ENCODE measurements at places on chromosomes 5 and 9.

DNA sequence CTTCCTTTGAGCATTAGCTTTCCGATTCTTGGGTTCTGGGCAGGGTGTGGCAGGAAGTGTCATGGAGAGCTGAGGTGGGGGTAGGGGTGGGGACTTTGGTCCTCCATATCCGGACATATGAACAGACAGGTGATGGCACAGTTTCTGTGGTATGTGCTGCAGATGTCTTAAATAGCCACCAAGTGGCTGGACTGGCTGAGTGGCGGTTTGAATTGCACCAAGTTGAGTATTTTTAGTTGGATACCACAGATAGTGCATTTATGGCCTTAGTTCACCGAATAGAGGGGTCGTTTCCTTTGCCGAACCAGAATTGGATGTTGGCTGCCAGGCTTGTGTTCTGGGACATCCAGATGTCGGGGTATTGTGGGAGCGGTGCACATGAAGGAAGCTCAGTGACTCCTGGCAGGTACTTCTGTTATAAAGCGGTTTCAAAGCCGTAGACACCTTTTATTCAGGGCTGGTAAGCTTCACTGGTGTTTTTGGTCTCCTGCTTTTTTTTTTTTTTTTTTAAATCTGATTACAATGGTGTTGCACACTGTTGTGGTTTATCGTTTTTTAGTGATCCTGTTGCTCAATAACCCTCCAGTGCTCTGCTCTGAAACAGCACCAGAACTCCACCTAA lies 15.1 kb upstream of the TNFAIP8 start:
- peak; percentile 47 for DNase-seq

GRCh38 chr9:114860187-114860586 lies 54.3 kb upstream of the TNFSF15 start:
- DNase-seq, result no peak

DNA sequence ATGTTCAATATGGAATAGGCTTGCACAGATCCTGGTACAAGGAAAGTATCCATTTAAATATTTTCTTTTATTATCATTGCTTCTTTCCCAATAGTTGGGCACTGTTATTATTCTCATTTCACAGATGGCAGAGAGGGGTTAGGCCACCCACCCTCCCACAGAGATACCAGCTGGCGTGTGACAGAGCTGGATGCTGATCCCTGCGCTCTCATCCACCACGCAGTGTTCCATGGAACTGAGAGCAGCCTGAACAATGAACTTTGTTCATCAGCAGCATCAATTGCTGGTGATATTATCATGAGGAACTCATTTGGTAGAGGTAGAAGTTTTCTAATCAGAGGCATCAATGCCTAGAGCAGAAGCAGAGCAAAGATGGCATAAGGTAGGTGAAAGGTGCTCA lies 227.9 kb downstream of the ESM1 start:
- no peak for DNase-seq

DNA sequence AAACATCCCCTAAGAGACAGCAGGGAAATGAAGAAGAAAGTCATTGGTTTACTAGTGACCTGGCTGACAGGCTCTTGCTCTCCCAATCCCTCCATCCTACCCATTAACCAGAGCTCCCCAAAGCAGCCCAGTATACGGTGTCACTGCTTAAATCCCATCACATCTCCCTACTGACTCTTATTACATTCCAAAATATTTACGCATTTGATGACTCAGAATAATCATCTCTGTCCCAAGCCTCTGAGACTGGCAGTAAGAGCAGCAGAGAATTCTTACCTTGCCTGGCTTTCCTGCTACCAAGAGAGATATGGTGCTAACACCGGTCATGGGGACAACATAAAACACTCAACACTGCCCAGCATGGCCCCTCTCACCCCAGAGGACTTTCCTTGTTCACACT lies 20.2 kb upstream of the WHRN start:
- no peak for DNase-seq

DNA sequence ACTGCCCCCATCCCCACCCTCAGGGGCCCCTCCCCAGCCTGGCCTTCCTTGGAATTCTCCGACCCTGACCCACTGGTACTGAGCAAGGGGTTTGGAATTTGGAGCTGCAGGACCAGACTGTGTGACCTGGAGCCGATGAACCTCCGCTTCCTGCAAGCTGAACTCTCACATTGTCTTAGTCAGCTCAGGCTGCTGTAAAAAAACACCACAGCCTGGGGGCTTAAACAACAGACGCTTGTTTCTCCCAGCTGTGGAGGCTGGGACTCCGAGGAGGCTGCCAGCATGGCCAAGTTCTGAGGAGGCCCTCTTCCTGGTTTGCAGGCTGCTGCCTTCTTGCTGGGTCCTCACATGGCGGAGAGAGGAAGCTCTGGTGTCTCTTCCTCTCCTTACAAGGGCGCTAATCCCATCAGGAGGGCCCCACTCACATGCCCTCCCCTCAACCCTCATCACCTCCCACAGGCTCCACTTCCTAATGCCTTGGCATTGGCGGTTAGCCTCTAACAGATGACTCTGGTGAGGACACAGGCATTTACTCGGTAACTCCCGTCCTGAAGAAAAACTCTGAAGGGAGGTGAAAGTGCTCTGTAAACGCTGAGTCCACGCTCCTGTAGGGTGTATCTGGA lies 42.4 kb downstream of the C5orf15 start:
- no peak for DNase-seq

DNA sequence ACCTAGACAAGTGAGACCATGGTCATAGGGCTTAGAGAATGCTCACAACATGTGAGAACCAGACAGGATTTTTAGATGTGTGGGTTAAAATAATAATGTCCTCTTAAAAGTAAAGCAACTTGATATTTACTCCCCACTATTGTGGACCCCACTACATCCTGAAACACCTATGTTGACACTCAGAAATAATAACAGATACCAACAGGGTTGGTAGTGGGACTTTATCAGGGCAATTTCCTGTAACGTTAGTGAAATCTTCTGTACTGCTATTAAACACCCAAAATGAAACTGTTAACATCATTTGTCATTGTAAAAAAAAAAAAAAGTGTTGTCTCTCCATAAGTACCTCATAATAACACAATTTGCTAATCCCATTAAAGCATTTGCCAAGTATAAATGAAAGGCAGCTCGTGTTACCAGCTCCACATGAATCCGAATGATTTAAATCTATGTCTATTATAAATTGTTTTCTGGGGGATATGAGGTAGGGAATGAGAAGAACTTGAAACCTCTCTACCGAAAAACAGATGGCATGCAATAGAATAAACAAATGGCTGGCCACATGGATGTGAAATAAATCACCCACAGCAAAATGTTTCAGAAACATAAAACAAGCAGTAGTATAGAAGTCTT lies 285.9 kb downstream of the ARHGEF28 start:
- DNase-seq, result no peak

DNA sequence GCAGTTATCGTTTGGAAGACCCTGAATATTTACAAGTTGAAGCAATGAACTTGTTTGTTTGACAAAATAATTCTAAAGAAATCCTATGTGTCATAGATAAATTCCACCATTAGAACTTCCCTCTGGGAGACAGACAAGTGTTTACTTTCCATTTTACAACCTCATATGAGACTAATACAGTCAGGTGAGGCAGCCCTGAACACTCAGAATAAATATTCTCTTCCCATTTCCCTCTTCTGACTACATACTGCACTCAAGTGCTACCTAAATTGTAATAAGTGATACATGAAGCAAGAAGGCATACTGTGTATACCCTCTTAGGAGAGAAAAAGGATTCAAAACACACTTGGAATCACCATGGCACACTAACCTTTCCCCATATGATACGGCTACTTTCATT lies 6.8 kb downstream of the RASEF start:
- DNase-seq, result no peak

- no peak for DNase-seq
Observed at GRCh38 chr5:139481122-139481533, 1.4 kb downstream of the STING1 start.

DNA sequence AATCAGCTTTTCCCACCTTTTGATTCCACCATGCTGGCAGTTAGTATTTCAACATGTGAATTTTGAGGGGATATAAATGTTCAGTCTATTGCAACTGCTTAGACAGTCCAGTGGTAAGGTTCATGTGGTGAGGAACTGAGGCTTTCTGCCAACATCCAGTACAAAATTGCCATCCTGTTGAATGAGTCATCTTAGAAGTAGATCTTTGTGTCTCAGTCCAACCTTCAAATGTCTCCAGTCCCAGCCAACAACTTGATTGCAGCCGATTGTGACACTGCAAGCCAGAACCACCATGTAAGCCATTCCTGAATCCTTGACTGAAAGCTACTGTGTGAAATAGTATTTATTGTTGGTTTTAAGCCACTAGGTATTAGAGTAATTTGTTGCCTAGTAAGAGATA lies 331.5 kb upstream of the GRIN3A start:
- no peak for DNase-seq

- DNase-seq, result no peak
Observed at GRCh38 chr9:94168203-94169000, 84.1 kb downstream of the PTPDC1 start.

DNA sequence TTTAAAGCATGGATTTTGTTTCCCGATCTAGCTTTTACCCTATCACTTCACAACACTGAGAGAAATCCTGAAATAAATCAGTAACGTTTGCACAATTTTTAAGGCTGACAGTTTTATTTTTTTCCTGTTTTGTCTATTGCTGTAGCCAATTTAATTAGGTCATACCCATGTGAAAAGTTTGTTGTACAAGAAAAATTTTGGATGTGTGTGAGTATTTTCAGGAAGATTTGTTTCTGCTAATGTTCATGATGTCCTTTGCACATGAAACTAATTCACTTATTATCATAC lies 237.8 kb downstream of the ARRDC3 start:
- DNase-seq, result no peak

- no peak for DNase-seq
Observed at GRCh38 chr9:13804532-13804931, 509.4 kb downstream of the NFIB start.

DNA sequence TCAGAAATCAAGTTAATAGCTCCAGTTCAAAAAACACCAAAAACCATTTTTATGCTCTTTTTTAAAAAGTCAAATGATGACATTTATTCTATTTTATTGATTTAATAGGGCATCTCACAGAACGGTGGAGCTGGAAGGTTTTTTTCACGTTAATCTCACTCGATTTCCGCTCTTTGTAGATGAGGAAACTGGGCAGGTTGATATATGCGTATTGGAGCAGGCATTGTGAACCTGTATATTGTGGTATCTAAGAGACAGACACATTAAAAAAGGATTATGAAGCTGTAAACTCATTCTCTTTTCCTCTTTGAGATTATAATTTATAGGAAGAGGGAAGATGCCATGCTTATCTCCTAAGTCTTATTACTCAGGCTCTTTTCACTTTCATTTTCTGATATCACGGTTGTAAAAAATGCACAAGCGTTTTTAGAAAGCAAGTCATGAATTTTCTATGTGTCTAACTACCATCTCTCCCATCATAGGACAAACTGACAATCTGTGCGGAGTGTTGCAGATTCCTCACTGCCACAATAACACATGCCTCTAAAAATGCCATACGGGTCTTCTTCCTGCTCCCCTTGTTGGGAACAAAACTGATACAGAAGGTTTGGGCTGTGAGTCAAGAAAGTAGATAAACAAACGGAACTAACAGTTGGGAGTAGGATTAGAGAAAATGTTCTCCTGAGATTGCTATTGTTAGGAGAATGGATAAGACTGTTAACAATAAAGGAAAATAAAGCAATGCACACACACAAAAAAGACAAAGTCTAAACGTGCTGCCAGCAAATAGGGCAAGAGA lies 1997.7 kb downstream of the MAT2B start:
- DNase-seq, result no peak

GRCh38 chr5:133147411-133147810 lies 95.6 kb downstream of the HSPA4 start:
- DNase-seq, result no peak
